Tibial nerve (tissue), 4 donors: ENCODE measurements at places on chromosomes 5 and 9.

- DNase-seq, result no peak
Observed at GRCh38 chr5:72760259-72760658, 56.2 kb upstream of the TNPO1 start.

- no peak for DNase-seq
Observed at GRCh38 chr5:177373806-177374205, 10.4 kb upstream of the SLC34A1 start.

GRCh38 chr5:43376496-43377140 is 35.6 kb downstream of the CCL28 start:
- no peak for DNase-seq

GRCh38 chr5:93058309-93058708 is 522.7 kb downstream of the NR2F1-AS1 start:
- DNase-seq, result no peak

GRCh38 chr9:69180670-69181069 is 6.6 kb downstream of the TJP2 start:
- no peak for DNase-seq

GRCh38 chr5:8756498-8757084 is 789.3 kb downstream of the SEMA5A start:
- DNase-seq, result no peak

DNA sequence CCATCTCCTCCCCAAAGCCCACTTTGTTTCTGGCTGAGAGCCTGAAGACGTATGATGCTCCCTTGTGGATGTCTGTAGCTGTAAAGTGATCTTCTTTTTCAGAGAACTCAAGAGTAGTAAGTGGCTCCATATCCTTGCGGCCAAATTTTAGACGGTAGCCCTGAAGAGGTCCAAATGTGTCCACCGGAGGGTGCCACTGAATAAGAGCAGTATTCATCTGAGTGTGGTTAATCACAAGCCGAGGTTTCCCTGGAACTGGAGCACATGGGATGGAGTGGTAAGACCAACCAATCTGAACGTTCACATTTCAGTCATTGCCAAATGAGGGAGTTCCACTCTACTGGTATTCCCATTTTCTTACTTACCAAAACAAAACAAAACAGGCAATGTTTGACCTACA is 686.5 kb upstream of the DMAC1 start:
- peak; percentile 15 for DNase-seq
